ENCODE measurements at places on chromosomes 12 and 14.

DNA sequence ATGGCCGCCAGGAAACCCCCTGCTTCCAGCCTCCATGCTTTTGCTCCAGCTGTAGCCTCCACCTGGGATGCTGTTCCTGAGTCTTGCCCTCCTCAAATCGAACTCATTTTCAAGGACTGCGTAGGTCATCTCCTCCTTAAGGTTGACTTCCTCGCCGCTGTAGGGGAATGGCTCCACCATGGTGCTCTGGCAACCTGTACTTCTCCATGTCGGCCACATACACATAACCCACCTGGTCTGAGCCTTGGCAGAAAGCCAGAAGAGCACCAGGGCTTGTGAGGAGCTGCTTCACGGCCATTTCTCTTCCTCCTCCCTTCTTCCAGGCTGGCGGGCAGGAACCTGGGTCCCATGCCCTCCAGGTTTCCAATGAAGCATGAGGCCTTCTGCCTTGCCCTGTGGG lies 36.7 kb upstream of the BEGAIN start:
- DNase-seq = no peak

DNA sequence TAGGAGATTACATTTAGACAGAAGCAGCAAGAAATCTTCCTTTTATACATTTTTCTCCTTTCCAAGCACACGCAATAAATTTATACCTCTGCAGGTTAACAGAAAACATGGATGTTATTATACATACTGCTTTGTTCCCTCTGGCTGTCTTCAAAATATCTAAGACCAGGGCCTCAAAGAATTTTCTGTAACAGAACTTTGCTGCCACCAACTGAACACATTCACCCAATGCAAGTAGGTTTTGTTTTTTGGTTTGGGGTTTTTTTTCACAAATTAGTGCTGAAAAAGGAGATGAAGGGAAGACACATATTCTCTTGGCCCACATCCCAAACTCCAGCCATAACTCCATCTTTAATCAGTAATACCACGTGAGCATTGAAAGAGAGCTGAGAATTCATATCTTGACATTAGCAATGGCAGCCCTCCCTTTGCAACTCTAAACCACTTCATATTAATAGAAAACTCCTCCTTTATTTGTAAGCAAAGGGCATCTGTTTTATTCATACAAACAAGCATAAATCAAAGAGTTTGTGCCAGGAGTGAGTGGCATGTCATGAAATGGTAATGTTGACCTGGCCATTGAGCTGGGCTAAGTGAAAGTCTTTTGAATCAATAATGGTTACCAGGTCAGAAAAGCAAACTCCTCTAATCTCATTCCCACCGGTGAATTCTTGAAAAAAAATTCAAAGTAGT lies 150.8 kb upstream of the FSCB start:
- no peak for DNase-seq

- DNase-seq = no peak
Measured at GRCh38 chr12:68815928-68816800, 8.2 kb downstream of the MDM2 start.

- DNase-seq = no peak
Measured at GRCh38 chr12:8035440-8036010, 3.0 kb downstream of the FOXJ2 start.
